Fibroblast of skin of left biceps (primary cell): ENCODE measurements at places on chromosomes 12 and 14.

DNA sequence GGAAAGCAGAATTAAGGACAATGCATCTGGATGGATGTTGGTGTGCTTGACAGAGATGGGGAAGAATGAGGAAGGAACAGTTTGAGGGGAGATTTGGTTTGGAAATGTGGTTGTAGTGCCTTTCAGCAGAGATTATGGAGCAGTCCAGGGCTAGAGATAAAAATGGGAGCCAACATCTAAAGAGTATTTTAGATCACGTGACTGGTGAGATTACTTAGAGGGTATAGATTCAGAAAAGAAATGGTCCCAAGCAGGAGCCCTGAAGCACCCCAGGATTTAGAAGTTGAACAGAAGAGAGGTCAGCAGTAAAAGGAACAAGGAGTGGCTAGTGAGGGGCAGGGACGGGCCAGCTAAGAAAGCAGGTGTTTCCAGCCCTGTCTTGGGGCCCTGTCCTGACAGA lies 29.6 kb downstream of the ZNF664 start:
- no peak for DNase-seq

- DNase-seq: no peak
Measured at GRCh38 chr14:85358136-85358785, 171.7 kb upstream of the FLRT2 start.

DNA sequence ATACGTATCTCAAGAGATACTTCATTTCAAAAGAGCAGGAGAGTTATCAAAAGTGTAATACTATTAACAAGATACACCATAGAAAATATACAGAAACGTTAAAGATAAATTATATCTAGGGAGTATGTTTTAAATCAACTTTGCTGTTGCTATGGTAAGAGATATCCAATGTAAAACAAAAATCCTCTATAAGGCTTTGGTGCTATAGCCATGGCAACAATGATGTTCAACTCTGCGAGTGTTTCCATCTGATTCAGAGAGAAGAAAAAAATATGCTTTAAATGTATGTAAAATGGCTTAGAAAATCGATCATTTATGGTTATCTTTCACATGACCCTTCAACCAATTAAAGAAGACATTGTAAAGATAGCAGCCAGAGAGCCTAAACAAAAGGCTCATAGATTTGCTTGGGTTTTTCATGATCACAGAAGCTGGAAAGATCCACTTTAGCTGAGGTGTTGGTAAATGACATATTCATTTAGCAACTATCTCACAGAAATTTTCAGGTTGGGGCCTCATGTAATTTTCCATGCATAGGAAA lies 387.0 kb upstream of the GARIN6 start:
- DNase-seq: no peak

DNA sequence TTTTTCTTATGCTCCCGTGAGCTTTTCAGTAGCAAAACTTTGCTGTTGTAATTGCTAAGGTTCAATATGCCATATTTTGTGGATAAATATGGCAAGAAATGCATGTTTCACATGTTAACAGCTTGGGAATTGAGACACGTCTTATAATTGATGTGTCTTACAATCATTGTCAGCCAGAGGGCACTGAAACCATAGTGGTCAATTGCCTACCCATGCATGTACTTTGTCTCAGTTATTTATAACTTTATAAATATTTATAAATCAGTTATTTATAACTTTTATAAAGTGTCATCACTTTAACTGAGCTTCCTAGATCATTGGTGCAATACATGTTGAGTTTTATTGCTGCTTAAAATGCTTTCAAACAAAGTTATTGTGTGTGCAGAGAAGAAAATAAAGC lies 82.0 kb downstream of the CATSPERB start:
- DNase-seq: peak; percentile 4

DNA sequence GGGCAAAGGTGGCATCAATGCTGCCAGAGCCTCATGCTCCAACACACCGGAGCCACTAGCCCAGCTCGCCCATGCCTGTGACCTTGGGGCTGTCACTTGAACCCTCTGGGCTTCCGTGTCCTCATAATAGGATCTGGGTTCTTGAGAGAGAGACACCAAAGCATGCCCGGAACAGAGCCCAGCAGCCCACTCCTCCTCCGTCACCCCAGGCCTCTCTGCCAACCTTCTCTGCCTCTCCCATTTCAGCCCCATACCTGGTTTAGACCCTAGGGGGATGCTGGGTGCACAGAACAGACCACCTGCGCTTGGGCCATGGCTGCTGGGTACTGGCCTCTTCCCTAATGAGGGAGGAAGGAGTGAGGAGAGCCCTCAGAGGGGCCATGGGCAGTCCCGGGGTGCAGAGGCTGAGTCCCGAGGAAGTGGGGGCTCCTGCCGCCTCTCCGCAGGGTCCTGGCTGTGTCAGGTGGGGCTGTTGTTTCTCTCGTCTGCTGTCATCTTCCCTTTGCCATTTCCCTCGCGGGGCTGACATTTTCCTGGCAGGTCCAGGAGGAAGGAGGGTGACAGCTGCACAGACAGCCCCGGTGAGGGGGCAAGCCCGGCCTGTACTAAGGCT lies 172.4 kb upstream of the RTL1 start:
- no peak for DNase-seq

DNA sequence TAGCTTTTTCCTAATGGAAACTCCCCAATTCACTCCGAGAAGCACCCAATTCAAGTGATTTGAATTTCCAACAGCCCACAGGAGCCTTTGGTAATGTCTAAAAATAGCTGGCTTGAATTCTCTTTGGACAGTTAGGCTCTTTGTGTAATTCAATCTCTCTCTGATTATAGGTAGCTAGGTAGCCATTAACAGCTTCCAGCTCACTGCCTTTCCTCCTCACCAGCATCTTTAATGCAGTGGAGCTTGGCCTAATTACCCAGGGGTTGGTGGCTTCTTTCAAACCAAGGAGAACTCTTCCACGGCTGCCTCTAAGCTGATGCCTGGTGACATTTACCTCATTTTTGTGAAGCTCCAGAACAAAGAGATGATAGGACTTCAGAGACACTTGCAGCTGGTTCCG lies 86.4 kb downstream of the WSCD2 start:
- DNase-seq: no peak

DNA sequence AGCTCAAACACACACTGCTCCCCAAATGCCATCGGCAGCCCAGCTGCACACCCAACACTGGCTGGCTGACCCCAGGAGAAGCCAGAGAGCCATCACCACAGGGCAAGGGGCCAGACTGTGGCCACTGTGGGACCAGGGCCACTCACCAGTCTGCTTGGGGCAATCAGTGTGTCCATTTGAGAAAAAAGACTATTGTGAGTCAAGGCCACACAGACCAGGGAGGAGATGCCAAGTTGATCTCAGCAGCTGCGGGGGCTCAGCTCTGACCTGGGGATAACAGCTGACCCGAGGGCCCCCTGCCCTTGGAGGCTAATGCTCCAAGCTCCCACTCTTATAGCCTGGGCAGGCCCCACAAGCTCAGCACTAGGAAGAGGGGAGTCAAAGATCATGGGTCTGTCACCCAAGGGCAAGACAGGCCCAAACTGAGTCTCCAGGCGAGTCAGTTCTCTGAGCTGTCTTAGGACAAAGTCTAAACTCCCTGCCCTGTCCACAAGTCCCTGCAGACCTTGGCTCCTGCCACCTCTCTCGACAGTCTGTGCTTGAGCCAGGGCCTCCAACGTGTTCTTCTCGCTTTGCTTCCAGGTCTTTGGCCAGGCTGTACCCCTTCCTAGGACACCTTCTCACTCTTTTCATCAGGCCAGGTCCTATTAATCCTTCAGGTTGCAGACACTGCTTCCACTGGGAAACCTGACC lies 30.1 kb upstream of the PNMA1 start:
- DNase-seq: no peak

GRCh38 chr14:81319314-81319713 lies 80.8 kb downstream of the STON2 start:
- DNase-seq: no peak
